ENCODE measurements at places on chromosomes 1 and 21.

GRCh38 chr1:193766329-193766728, 579.9 kb upstream of the B3GALT2 start:
- no peak for DNase-seq

- no peak for DNase-seq
Measured at GRCh38 chr1:202588503-202589189, 121.6 kb downstream of the SYT2 start.

GRCh38 chr1:236808564-236809130, 13.6 kb downstream of the MTR start:
- no peak for DNase-seq

- DNase-seq, result no peak
Measured at GRCh38 chr1:182826892-182827291, 12.3 kb upstream of the DHX9 start.

DNA sequence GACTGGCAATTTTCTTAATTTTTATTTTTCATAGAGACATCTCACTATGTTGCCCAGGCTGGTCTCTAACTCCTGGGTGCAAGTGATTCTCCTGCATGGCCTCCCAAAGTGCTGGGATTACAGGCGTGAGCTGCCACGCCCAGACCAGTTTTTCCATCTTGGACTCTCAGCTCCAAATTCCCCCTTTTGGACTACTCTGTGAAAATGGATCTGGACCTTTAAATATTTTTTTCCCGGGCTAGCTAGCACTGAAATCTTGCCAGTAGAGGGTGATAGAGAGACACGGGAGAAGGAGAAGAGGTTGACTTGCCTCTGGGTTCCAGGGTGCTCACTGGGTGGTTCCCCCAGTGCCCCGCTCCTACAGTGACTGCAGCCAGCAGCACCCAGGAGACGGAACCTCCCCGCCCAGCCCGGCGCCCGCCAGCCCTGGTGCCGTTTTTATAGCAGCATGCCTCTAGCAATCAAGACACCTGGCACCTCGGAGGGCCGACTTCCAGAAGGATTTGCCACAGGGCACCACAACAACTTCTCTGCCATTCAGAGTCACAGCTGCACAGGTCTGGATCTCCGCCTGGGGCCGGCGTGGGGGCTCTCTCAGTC, 34.7 kb upstream of the SCCPDH start:
- peak; percentile 82 for DNase-seq

GRCh38 chr1:146021050-146021445, 487 bp downstream of the HJV start:
- no peak for DNase-seq

GRCh38 chr1:171055966-171056643, 34.6 kb upstream of the FMO3 start:
- no peak for DNase-seq

- peak; percentile 38 for DNase-seq
Measured at GRCh38 chr1:222754366-222755139, 17.6 kb downstream of the FAM177B start.

All from hippocampal formation (tissue), 2 donors.